ENCODE measurements at places on chromosomes 3 and 15.

- DNase-seq = no peak
Observed at GRCh38 chr3:183828538-183828870, 3.1 kb upstream of the MAP6D1 start.

GRCh38 chr15:78879517-78880241, 7.0 kb downstream of the MORF4L1 start:
- no peak for DNase-seq

GRCh38 chr3:9224490-9224889, 25.0 kb downstream of the SRGAP3 start:
- DNase-seq = no peak

GRCh38 chr3:36446276-36446675, 66.0 kb downstream of the STAC start:
- DNase-seq = no peak

DNA sequence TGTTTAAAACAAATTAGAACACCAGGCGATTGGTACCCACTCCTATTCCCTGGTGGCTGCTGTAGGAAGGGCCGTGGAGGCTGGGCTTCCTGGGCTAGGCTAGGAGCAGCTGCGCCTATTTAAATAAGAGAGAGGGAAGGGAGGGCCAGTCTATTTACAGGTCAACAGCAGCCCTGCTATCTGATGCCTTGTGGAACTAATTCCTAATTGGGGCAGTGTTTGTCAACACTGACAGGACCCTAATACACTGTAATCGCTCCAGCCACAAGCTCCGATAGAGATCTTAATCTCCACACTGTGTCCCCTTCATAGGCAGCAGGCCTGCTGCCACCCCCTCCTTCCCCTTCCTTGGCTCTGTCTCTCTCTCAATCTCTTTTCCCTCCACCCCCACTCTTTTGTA, 116.9 kb upstream of the SOX14 start:
- DNase-seq = no peak

DNA sequence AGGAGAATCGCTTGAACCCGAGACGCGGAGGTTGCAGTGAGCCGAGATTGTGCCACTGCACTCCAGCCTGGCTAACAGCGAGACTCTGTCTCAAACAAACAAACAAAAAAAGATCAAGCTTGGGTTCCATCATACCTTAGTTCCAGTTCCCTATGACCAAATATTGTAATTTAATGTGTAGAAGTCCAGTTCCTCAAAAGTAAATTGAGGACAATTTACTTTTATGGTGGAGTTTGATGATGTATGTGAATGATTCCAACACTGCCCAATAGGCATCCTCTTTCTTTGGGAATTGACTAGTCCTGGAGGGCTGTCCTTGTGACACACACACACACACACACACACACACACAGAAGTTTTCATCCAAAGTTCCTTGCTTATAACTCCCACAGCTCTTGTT, 2.8 kb upstream of the PKM start:
- DNase-seq = no peak
